ENCODE measurements at places on chromosomes 3 and 15.

GRCh38 chr3:61288446-61288845 is 37.2 kb upstream of the FHIT start:
- no peak for DNase-seq

DNA sequence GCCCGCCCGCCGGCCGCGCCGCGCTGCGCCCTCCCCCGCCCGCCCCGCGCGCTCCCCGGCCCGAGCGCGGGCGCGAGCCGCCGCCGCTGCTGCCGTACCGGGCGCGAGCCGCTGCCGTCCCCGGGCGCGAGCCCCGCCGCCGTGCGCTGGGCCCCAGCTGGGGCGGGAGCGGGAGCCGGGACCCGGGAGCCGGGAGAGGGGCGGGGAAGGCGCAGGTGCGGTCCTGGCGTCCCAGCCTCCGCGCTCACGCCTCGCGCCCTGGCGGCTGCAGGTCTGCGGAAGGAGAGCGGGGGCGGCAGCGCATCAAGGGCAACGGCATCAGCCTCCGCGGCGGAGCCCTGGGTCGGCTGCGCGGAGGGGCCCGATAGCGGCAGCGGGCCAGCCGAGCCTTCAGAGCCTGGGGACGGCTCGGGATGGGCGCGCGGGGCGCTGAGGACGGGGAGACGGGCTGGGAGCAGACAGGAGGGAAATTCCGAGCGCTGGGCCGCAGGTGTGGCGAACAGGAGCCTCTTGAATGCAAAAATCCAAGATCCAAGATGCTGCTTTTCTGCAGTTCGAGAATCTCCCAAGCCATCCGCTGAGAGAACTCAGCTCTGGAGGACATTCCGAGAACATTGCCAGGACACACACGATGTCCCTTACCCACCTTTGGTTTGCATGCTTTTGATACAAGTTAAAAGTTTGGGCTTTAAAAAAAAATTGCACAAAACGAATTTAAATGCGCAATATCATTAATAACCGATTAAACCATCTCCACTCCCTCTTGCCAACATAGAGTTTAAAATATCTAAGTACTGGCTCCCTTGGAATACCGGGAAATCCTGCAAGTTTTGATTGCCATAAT is 251.1 kb downstream of the TJP1 start:
- no peak for DNase-seq

DNA sequence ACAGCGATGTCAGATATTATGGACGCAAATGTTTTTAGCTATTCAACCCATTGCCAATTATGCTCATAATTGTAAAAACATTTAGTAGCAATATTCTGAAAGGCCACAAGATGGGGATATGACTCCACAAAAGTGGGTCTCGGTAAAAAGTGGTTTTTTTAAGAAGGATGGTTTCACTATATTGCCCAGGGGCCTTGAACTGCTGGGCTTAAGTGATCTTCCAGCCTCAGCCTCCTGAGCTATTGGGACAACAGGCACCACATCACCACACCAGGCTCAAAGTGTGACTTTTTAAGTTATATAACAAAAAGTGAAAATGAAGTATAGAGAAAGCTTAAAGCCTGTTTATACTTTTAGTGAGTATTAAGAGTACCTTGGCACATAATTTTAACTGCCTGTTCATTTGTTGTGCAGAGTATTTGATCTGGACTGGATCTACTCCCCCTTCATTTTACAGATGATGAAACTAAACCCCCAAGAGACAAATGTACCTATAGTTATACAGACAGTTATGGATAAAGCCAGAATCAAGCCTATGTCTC is 9.4 kb downstream of the NAA50 start:
- DNase-seq = peak; percentile 79

DNA sequence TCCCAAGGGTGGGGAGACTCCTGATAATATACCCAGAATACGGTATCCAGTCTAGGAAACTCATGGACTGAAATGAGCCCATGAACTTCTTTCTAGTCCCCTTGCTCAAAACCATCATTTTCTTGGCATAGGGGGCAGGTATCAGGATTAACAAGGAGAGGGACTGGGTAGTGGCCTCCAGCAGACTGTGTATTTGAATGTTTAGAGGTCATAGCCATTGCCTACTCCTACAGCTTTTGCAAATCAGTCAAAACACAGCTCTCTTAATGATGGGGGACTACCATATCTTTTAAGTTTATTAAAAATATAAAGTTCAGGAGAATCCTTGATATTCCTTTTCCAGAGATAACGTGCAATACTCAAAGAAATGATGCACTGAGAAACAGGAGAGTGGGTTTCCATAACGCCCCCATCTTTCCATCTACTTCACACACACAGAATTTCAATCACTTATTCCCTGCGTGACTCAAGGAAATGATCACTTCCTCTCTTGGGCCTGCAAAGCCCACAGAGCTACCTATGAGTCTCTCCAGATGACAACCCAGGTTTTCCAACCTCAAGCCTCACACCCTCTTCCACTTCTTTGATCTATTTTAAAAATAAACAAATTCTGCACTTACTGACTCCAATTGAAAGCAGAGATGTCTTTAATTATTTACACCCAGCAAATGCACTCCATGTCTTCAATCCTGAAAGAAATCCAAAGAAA is 584.0 kb upstream of the LMCD1 start:
- no peak for DNase-seq

DNA sequence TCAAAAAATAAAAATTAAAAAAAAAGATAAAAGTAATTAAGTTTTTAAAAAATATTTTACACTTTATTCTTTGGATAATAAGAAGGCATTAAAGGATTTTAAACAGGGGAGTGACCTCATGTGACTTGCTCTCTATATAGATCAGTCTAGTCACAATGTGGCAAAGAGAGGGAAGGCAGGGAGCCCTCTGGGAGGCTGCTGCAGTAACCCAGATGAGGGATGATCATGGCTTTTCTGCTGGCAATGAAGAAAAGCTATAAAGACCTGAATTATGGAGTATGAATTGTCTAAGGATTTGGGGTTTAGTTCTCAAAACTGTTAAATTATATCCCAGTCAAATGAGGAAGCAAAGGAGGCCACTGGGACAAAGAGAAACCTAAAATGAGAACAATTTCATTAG is 58.1 kb downstream of the SUMF1 start:
- DNase-seq = no peak

DNA sequence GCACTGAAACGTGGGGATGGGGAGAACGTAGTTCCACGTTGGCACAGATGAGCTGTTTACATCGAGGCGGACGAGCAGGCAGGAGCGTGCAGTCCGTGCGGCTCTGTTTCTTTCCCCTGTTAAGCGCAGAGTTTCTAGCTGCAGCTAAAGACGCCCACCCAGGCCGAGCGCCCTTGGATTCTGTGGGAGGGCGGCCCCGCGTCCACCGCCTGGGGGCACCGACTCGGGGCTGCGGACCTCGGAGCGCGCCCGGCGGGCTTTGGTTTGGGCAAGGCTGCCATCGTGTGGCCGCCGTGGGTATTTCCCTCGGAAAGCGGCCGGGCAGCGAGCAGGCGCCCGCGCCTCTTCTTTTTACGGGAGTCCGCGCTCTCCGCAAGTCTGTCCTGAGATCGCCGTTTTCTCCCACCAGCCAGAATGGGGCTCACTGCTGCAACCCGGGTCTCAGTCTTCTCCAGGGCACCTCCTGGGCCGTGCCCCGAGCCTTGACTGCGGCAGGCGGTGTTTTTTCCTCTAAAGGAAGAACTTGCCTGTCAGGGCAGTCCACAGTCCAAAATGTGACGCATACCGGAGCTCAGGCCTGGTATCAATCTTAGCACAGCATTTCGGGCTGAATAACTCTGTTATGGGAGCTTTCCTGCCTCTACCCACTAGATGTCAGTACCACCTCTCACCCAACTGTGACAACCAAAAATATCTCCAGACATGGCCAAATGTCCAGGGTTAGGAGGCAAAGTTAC is 219.9 kb upstream of the IGF1R start:
- DNase-seq = peak; percentile 46

DNA sequence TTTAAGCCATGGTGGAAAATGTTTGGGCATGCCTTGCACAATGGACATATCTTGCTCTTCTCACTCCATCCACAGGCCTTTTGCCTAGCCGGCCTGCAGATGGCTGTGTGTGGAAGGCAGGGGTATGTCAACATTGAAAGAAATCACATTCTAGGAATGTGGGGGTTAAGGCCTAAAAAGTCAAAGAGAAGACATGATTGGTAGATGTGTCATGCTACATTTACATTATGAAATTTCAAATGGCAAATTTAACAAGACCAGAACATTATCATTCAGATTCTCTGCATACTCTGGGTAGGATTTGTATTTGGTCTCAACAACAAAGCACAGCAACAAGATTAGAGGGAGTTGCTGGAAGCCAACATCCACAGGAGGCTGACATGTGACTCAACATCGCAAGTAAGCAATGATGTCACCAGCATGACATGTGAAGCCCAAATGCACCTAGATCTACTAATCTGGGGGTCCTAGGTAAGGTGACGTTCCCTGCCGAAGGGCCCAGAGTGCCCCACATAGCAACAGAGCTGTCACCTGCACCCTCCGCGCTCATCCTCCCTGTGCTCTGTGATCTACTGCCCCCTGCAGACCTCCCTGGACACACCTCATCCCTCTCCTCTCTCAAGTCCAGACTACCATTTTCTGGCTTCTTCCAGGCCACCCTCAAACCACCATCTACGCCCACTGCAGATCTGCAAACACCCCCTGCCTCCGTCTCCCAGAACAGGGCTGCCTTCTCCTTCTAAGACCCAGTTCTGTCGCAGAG is 39.4 kb downstream of the CLDN18 start:
- DNase-seq = no peak

- no peak for DNase-seq
These were observed 192.9 kb downstream of the BCHE start for GRCh38 chr3:165644331-165644730.

- DNase-seq = no peak
These were observed 266.9 kb downstream of the OCA2 start for GRCh38 chr15:27832237-27832596.

DNA sequence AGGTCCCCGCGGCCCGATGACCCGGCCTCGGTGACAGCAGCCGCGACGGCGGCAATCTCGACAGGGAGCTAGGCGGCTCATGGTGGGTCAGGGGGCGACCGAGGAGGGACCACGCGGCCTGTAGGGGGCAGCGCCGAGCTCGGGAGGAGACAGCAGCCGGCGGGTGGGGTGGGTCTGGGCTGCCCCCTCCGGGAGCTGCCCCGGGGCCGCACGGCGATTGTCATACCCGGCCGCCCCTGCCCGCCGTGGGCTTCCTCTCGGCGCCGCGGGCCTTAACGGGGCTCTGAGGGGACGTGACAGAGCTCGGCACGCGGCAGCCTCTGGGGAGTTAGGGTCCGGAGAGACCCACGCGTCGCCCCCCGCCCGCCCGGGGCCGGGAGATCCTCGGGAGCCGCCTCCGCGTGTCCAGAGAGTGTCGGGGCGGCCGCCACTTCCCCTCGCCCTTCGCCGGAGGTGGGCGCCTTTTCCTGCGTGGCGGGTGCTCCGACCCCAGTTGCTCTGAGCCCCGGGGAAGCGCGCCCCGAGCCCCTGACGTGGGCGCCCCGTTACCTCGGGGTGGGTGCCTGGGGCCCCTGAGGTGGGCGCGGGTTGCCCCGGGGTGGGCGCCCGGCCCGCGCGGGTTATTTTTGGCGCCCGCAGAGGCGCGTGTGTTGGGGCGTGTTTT is 539 bp upstream of the PLCL2 start:
- DNase-seq = peak; percentile 79

- no peak for DNase-seq
These were observed 96.5 kb upstream of the PRR23E start for GRCh38 chr3:127096256-127097071.

GRCh38 chr3:163878396-163878795 is 1199.9 kb downstream of the SI start:
- DNase-seq = no peak

DNA sequence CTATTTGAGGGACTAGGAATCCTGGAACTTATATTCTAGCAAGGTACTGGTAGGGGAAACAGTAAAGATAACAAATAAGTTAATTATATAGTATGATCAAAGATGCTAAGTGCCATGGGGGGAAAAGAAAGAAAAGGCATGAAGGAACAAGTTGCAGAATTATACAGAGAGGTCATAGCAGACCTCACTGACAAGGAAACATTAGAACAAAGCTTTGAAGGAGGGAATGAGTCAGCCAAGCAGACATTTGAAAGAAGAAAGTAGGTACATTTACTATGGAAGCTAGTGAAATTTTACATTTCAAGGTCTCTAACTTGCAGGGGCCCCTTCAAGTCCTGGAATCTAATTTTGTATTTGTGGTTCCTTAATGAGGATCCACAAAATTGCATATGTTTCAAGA is 57.2 kb upstream of the TIPARP start:
- no peak for DNase-seq

DNA sequence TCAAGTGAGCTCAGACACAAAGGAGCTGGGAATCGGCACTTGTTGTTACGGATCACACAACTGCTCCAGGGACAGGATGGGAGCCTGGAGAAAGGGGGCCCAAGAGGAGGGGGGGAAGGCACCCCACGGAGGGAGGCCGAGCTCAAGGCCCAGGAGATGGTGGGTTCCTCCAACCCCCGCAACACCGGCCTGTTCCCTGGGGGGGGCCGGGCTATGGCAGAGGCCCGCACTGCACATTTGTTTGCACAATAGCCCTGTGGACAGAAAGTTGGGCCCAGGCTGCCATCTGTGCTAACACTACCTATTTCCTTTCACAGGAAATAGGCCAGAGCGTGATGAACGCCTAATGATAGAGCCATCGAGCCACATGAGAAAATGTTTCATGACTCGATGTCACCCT is 147.1 kb downstream of the NSMCE3 start:
- no peak for DNase-seq

Measured in CD4-positive, alpha-beta T cell treated with Interleukin-12 subunit alpha and Interleukin-12 subunit beta, for 1 hour (primary cell).